ENCODE measurements at places on chromosomes 2 and 18.

DNA sequence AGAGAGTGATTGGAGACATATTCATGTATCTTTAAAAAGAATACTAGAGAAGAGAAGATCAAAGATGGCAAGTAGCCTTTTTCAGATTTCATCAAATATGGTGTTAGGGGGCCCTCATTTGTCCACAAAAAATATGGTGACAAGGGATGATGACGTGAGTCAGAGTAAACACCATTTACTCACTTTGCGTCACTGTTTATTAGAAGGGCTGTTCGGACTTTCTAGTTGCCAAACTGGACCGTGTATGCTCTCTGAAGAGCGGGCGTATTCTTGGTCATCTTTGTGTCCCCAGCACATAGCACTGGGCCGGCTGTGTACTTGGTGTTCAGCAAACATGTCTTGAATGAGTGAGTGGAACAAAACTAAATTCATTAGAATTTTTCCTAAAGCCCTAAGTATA lies 37.5 kb downstream of the TTC39C start:
- DNase-seq = no peak

DNA sequence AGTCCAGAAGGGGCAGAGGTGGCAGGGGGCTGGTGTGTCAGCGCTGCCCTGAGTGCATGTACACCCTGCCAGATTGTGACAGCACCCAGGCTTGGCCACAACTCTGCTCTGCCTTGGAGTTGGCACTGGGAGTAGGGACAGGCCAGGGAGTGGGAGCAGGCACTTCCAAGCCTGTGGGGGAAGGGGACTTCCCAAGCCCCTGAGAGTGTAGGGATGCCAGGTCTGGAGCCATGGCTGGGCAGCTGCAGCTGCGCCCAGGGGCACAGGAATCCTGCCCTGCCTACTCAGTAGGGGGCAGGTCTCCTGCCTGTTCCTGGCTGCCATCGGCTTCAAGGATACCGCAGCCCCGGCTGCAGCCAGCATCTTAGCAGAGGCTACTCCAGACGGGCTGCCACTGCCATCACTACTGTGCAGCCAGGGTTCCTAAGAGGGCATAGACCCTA lies 109.4 kb downstream of the CALCRL start:
- no peak for DNase-seq

GRCh38 chr2:211994806-211995205 lies 543.8 kb downstream of the ERBB4 start:
- DNase-seq = no peak

DNA sequence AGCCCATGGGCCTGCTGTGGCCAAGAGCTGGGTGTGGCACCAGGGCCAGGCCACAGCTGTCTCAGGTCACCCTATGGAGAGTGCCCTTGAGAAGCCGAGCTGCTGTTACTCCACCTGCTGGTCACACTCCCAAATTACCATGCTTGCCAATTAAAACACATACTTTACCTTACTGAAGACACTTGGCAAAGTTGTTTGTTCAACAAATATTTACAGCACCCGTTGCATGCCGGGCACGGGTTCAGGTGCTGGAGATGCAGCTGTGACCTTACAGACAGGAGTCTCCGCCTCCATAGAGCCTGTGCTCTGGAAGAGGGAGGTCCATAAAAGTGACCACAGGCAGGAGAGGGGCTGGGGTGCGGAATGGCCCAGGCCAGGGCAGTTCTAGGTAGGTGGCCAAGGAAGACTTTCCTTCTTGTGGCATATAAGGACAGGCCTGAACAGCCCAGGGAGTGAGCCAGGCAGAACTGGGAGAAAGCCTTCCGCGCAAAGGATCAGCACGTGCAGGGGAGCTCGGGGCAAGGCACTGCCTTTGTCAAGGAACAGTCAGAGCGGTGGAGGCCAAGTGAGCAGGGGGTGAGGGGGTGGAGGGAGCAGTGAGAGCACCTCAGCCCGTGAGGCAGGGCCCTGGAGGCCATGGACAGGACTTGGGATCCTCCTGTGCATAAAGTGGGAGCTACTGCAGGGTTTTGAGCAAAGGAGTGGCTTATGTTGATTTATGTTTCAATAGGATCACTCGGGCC lies 23.6 kb upstream of the RBM44 start:
- DNase-seq = peak; percentile 48

DNA sequence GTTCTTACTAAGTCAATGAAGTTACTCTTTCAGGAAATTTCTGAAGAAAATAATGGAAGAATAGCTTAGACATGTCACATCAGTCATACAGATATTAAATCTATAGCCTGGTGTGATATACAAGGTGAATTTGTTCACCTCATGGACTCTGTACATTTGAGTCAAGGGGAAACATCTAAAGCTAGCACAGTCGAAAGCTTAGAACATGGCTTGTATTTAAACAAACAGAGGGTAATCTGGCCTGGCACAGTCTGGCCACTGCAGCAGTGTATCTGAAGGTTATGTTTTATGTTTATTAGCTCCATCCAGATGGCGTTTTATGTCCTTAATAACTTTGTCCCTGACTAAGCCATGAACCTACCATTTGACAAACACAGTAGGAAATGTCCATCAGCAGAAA lies 817.3 kb downstream of the SATB2 start:
- no peak for DNase-seq

GRCh38 chr2:236675051-236675450 lies 105.4 kb downstream of the ACKR3 start:
- DNase-seq = no peak

All from DND-41 (cell line).